ENCODE measurements at places on chromosomes 1 and 21. TPM values are rescaled to one million over a fixed set of nuclear protein-coding genes. Genes with fewer than 3 reads are reported as not detected.

Gene CD1E
- 2.7 TPM for total RNA-seq

Gene PTGFRN
- 113 TPM for total RNA-seq

Gene NBPF6
- total RNA-seq: not detected

- no peak for DNase-seq
Observed at GRCh38 chr1:165116732-165117131, 239.8 kb downstream of the LMX1A start.

Gene KANK4
- 10.1 TPM for total RNA-seq

Measured in skin of body (tissue), 3 donors.